ENCODE measurements at places on chromosomes 3 and 15.

GRCh38 chr3:57910990-57911389 is 97.2 kb upstream of the FLNB start:
- H3K4me1 ChIP-seq, result no peaks in the 10 kb centered on the region
- no peaks in the 10 kb centered on the region for H3K27me3 ChIP-seq
- H3K4me3 ChIP-seq, result no peak overlapping the region
- no peaks in the 10 kb centered on the region for H3K36me3 ChIP-seq
- DNase-seq, result peak; percentile 35
- no peak overlapping the region for H3K27ac ChIP-seq

DNA sequence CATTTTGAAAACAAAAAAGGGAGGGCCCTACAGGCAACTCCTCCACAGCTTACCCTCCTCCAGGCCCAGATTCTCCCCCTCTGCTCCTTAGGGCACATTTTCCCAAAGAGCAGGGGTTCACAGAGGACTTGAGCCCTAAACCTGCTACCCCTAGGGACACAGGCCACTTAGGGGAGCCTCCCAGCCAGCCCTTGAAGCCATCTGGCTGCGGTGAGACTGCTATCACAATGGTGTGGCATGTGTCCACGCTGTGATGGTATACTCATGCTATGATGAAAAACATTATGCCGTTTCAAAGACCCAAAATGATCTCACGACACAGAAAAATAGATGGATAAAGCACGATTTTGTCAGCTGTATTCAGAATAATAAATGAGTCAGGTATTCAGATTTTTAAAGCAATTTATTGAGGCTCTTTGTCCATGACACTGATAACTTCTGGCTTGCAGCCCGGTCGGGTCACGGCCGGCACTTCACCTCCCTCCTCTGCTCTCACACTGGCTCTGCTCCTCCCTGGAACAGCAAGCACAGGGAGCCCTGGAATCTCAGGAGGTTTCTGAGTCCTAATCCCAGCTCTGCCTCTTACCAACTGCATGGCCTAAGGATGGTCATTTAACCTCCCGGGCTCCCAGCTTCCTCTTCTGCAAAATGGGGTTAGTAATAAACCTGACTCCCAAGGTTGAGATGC is 115.3 kb downstream of the MEGF11 start:
- peaks cover 36% of the 10 kb centered on the region for H3K4me1 ChIP-seq
- H3K27me3 ChIP-seq, result no peaks in the 10 kb centered on the region
- no peak overlapping the region for H3K27ac ChIP-seq

- H3K36me3 ChIP-seq, result no peaks in the 10 kb centered on the region
- H3K4me3 ChIP-seq, result no peak overlapping the region
- no peaks in the 10 kb centered on the region for H3K4me1 ChIP-seq
- no peak for DNase-seq
These were observed 65.4 kb downstream of the ABI3BP start for GRCh38 chr3:100927775-100928174.

GRCh38 chr15:61336026-61336638 is 107.0 kb upstream of the RORA start:
- no peak overlapping the region for H3K4me3 ChIP-seq
- H3K36me3 ChIP-seq, result no peaks in the 10 kb centered on the region
- no peaks in the 10 kb centered on the region for H3K27me3 ChIP-seq
- no peaks in the 10 kb centered on the region for H3K4me1 ChIP-seq
- H3K27ac ChIP-seq, result no peak overlapping the region

- no peak overlapping the region for H3K4me3 ChIP-seq
- H3K36me3 ChIP-seq, result no peaks in the 10 kb centered on the region
- H3K27ac ChIP-seq, result no peak overlapping the region
- H3K4me1 ChIP-seq, result peaks cover 3% of the 10 kb centered on the region
- H3K27me3 ChIP-seq, result no peaks in the 10 kb centered on the region
- DNase-seq, result no peak
These were observed 42.5 kb downstream of the CHCHD6 start for GRCh38 chr3:126746395-126747177.

- no peak overlapping the region for H3K27ac ChIP-seq
- no peak for DNase-seq
- H3K27me3 ChIP-seq, result no peaks in the 10 kb centered on the region
- no peak overlapping the region for H3K4me3 ChIP-seq
- H3K4me1 ChIP-seq, result peaks cover 8% of the 10 kb centered on the region
- no peaks in the 10 kb centered on the region for H3K36me3 ChIP-seq
These were observed 33.2 kb upstream of the IQSEC1 start for GRCh38 chr3:13106308-13107001.

GRCh38 chr3:171654809-171655208 is 155.5 kb downstream of the PLD1 start:
- no peaks in the 10 kb centered on the region for H3K27me3 ChIP-seq
- no peaks in the 10 kb centered on the region for H3K4me1 ChIP-seq
- no peaks in the 10 kb centered on the region for H3K36me3 ChIP-seq
- DNase-seq, result no peak

GRCh38 chr15:39588531-39589192 is 7.8 kb downstream of the THBS1 start:
- H3K4me1 ChIP-seq, result no peaks in the 10 kb centered on the region
- H3K4me3 ChIP-seq, result no peak overlapping the region
- no peaks in the 10 kb centered on the region for H3K36me3 ChIP-seq
- no peaks in the 10 kb centered on the region for H3K27me3 ChIP-seq
- H3K27ac ChIP-seq, result no peak overlapping the region

DNA sequence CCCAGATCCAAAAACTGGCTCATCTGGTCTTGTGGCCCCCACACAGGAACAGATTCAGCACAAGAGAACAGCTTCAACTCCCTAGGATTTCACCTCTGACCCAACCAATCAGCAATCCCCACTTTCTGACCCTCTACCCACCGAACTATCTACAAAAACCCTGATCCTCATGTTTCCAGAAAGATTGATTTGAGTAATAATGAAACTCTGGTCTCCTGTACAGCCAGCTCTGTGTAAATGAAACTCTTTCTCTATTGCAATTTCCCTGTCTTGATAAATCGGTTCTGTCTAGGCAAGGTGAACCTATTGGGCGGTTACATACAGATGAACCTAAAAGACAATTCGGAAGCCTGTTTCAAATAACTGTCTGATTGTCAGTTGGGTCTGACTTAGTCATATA is 847.6 kb upstream of the ALCAM start:
- no peak overlapping the region for H3K4me3 ChIP-seq
- no peak for DNase-seq
- H3K27ac ChIP-seq, result no peak overlapping the region
- no peaks in the 10 kb centered on the region for H3K27me3 ChIP-seq

- H3K27me3 ChIP-seq, result no peaks in the 10 kb centered on the region
- H3K4me1 ChIP-seq, result no peaks in the 10 kb centered on the region
- no peak overlapping the region for H3K4me3 ChIP-seq
- H3K36me3 ChIP-seq, result no peaks in the 10 kb centered on the region
- no peak for DNase-seq
These were observed 166.6 kb downstream of the TPRG1 start for GRCh38 chr3:189338366-189338765.

GRCh38 chr3:117892431-117892841 is 1142.2 kb downstream of the IGSF11 start:
- no peaks in the 10 kb centered on the region for H3K4me1 ChIP-seq
- no peak overlapping the region for H3K4me3 ChIP-seq
- H3K27me3 ChIP-seq, result no peaks in the 10 kb centered on the region
- DNase-seq, result no peak
- H3K27ac ChIP-seq, result no peak overlapping the region

DNA sequence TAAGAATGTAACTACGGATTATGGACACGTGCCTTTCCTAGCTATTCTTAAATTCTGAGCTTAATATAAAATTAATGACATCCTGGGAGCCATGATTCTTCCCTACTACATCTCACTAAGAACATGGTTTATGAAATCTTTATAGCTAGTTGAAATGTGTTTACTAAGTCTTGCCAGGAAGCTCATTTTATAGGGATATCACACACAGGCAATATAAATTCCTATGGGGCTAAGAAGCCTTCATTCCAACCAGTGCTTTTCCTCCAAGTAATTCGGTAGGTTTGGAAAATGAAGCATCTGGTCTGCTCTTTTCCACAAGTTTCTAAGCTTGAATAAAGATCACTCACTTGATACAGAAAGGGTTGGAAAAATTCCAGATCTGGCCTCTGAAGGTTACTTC is 802.6 kb downstream of the FHIT start:
- no peaks in the 10 kb centered on the region for H3K4me1 ChIP-seq
- no peaks in the 10 kb centered on the region for H3K36me3 ChIP-seq
- DNase-seq, result no peak
- H3K27me3 ChIP-seq, result no peaks in the 10 kb centered on the region

GRCh38 chr3:53194210-53195065 is 33.4 kb downstream of the PRKCD start:
- no peaks in the 10 kb centered on the region for H3K27me3 ChIP-seq
- H3K27ac ChIP-seq, result no peak overlapping the region
- H3K36me3 ChIP-seq, result no peaks in the 10 kb centered on the region
- H3K4me3 ChIP-seq, result no peak overlapping the region
- peaks cover 10% of the 10 kb centered on the region for H3K4me1 ChIP-seq

DNA sequence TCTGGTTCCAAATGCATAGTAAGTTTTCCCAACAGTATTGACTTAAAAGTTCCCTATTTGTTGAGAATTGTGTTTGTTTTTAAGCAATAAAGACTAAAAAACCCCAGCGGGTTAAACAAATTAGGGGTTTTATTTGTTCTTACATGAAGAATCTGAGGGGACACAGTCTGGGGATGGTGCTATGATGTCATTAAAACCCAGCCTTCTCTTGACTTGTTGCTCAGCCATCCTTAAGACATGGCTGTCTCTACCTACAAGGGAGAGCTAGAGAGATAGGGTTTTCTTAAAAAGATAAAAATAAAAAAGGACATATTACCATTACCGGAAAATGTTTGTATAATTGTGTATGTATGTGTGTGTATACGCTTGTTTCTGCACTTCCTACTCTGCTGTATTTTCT is 11.7 kb upstream of the ARL14 start:
- H3K27me3 ChIP-seq, result no peaks in the 10 kb centered on the region
- no peaks in the 10 kb centered on the region for H3K36me3 ChIP-seq
- no peak overlapping the region for H3K27ac ChIP-seq
- no peak overlapping the region for H3K4me3 ChIP-seq
- peaks cover 40% of the 10 kb centered on the region for H3K4me1 ChIP-seq

- H3K27ac ChIP-seq, result no peak overlapping the region
- DNase-seq, result no peak
- no peaks in the 10 kb centered on the region for H3K36me3 ChIP-seq
- no peaks in the 10 kb centered on the region for H3K27me3 ChIP-seq
These were observed 345.3 kb downstream of the CHST2 start for GRCh38 chr3:143464850-143465249.

GRCh38 chr3:46574243-46574646 is 8.1 kb upstream of the LRRC2 start:
- peaks cover 28% of the 10 kb centered on the region for H3K4me1 ChIP-seq
- peaks cover 72% of the 10 kb centered on the region for H3K27me3 ChIP-seq
- H3K36me3 ChIP-seq, result no peaks in the 10 kb centered on the region
- peak; percentile 40 for DNase-seq
- H3K27ac ChIP-seq, result no peak overlapping the region

- no peak overlapping the region for H3K27ac ChIP-seq
- no peak overlapping the region for H3K4me3 ChIP-seq
- H3K4me1 ChIP-seq, result no peaks in the 10 kb centered on the region
- H3K27me3 ChIP-seq, result no peaks in the 10 kb centered on the region
- DNase-seq, result no peak
These were observed 55.9 kb upstream of the RARB start for GRCh38 chr3:25372167-25372566.

DNA sequence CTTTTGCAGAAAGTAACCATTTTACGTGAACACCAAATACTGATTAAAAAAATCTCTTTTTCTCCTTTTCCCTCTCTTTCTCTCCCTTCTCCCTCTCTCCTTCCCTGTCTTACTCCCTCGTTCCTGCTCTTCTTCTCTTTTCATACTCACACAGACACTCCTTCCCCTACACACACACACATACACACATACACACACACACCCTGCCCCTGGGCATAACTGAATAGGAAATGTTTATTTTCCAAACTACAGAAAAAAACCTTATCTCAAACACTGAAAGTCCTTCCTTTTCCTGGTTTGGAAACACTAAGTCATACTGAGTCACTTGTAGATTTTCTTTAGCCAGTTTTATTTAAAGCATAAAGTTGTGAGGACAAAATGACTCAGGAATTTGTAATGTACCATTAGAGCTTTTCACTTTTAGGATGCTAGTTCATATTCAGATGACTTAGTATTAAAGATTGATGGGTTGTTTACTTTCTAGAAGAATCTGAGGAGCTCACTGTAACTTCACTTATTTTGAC is 62.4 kb downstream of the MBNL1 start:
- DNase-seq, result no peak
- H3K4me1 ChIP-seq, result no peaks in the 10 kb centered on the region
- H3K4me3 ChIP-seq, result no peak overlapping the region
- H3K36me3 ChIP-seq, result no peaks in the 10 kb centered on the region
- no peak overlapping the region for H3K27ac ChIP-seq

DNA sequence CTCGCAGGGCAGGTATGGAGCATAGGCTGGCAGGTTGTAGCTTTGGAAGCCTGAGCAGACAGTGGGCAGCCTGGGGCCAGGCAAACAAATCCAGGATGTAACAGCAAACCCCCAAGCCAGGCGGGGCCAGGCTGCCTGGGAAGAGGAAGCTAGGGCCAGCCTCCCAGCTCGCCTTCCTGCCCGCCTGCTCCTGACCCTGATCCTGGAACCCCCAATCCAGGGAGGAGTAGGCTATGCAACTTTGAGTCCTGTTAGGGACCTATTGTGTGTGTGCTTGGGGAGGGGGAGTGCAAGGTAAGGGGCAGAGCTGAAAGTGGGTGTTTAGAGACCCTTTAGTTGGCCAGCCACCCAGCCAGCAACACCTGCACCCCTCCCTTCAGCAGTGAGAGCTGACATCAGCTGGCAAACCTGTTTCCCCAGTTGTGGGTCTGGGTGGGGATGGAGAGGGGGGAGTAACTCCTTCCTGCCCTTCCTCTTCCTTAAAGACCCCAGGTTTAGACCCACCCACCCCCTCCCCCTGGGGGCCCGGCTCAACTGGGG is 2.5 kb downstream of the NBEAL2 start:
- no peak overlapping the region for H3K4me3 ChIP-seq
- no peak overlapping the region for H3K27ac ChIP-seq
- DNase-seq, result no peak
- H3K27me3 ChIP-seq, result no peaks in the 10 kb centered on the region
- peaks cover under 1% of the 10 kb centered on the region for H3K4me1 ChIP-seq

DNA sequence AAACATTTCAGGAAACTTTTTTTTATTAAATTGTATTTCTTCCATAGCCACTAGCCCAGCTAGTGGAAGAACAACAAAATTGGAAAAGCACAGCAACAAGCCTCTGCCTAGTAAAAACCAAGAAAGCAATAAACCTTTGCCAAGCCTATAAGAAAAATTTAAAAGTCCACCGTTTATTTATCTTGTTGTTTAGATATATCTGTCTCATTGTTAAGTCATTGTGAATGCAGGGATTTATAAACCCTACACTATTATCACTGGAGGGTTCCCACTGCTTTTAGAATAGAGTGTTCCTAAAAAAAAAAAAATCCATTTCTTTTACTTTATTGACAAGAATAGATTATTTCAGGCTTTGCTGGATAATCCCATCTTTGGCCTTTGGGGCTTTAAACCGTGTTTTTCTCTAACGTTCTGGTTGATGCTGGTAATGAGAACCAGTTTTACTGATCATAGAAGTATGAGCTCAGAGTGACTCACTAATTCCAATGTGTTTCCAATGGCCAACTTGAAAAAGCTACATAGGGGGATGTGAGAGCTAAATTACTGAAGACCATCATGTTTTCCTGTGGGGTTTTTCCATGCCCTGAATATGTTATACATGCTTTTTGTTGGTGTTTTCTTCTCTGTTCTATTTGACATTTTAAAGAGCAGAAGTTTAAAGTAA is 634.1 kb downstream of the RBMS3 start:
- no peak overlapping the region for H3K4me3 ChIP-seq
- no peak for DNase-seq
- no peaks in the 10 kb centered on the region for H3K36me3 ChIP-seq
